Activated CD4-positive, CD25-positive, alpha-beta regulatory T cell treated with anti-CD3 and anti-CD28 coated beads, Interleukin-2, amount 50 U/mL, for 72 hours (primary cell): ENCODE measurements at places on chromosomes 7 and 10.

GRCh38 chr10:75922435-75922834 is 491.0 kb downstream of the LRMDA start:
- DNase-seq: no peak

GRCh38 chr10:110209454-110209925 is 2.1 kb downstream of the MXI1 start:
- no peak for DNase-seq

DNA sequence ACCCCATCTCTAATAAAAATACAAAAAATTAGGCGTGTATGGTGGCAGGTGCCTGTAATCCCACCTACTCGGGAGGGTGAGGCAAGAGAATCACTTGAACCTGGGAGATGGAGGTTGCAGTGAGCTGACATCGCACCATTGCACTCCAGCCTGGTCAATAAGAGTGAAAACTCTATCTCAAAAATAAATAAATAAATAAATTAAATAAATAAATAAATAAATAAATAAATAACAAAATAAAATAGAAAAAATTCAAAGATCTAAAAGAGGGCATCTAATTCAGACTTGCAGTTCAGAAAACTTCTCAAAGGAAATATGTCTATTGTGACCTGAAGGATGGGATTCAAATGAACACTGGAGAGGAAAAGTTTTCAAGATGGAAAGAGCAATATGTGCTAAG is 1085.1 kb downstream of the SORCS3 start:
- no peak for DNase-seq

- DNase-seq: no peak
Observed at GRCh38 chr7:139169816-139170215, 60.3 kb upstream of the ZC3HAV1 start.

GRCh38 chr10:870564-871166 is 60.8 kb downstream of the LARP4B start:
- no peak for DNase-seq

GRCh38 chr7:54864663-54865062 is 105.7 kb upstream of the SEC61G start:
- no peak for DNase-seq

DNA sequence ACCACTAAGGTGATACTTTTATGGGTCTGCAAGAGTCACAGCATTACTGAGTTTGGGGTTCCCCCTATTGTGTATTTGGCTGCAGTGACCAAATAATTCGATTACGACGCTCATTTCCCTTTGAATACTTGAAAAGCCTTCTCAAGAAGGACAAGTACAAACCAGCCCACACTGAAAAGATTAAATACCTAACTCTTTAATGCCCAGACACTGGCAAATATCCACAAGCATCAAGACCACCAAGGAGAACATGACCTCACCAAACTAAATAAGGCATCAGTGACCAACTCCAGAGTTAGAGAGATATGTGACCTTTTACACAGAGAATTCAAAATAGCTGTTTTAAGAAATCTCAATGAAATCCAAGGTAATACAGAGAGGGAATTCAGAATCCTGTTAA is 31.8 kb upstream of the SFTPD start:
- no peak for DNase-seq

- no peak for DNase-seq
Observed at GRCh38 chr7:44894888-44895580, 9.7 kb upstream of the PURB start.

DNA sequence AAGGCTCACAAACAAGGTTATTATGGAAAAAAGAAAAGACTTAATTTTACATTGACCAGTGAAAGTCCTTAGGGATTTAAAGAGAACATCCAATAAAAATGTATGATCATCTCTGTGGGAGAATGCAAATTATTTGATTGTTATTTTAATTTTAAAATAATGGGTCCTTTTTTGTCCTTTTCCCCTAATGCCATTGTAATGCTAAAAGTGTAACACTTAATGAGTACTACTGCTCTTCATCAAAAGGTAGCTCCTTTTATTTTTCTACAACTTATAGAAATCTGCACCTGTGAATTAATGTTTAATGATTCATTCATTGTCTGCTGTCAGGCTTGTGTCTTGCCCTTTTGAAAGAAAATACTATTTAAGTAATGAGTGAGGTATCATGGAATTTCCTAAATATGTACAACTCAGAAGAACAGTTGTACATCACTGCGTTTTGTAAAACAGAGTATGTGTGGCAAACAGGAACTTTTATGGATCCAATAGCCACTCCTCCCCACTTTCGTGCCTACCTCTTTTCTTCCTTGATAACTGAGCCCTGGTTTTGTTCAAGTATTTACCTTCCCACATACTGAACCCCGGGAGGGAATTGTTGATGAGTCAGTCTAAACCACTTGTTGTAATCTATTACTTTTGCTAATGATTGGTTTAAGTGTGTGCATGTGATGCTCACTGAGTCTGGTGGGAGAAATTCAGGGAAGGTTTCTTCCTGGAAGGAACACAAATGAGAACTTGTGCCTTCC is 19.9 kb upstream of the TRUB1 start:
- DNase-seq: no peak

GRCh38 chr10:125788156-125789034 is 12.8 kb upstream of the MMP21 start:
- no peak for DNase-seq

DNA sequence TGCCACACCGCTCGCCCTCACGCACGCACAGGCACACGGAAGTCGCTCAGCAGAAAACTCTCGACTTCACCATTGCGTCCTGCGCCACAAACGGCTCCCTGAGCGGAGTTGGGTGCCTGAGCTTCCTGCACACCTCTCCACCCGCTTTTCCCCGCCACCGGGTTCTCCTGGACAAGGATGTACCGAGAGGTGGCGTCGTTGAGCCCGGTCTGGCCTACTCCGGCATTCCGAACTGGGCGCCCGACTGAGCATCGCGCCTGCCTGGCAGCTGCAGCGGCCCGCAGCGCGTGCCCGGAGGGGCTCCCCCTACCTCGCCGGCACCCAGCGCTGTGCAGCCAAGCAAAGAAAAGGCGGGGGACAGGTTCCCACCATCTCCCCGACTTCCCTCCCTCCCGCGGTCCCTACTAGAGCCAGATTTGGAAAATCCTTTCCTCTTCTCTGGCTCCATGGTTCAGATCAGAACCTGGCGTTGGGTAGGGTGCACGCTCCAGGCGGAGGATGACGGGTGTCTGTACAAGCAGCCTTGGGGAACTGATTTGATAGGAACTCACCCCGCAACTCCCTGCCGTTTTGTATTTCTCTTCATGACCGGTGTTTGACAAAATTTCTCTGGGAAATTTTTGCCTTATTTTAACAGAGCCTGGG is 1.7 kb downstream of the SORCS3 start:
- DNase-seq: no peak

GRCh38 chr7:39979406-39980073 is 29.5 kb downstream of the CDK13 start:
- DNase-seq: no peak

- no peak for DNase-seq
Observed at GRCh38 chr7:135943134-135943879, 33.9 kb downstream of the MTPN start.

DNA sequence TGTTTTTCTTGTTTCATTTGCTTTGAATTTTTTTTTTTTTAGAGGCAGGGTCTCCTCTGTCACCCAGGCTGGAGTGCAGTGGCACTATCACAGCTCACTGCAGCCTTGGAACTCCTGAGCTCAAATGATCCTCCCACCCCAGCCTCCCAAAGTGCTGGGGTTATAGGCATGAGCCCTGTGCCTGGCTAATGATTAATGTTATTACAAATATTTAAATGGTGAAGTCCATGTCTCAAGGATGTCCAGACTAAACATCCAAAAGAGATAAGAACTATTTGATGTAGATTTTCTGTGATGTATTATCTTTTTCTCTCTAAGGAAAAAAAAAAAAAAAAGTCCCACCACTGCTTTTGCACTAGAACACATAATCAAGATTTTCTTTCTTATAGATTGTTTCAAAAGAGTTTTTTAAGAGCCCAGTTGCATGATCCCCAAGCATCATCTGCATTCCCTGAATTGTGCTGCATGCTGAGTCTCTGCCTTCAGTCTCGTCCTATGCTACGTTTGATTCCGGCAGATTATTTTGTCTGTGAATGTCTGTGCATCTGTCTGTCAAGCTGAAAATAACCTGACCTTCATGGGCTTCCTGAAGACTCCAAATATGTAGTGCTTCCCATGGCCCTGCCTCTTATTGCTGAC is 33.4 kb downstream of the MACROH2A2 start:
- DNase-seq: no peak

DNA sequence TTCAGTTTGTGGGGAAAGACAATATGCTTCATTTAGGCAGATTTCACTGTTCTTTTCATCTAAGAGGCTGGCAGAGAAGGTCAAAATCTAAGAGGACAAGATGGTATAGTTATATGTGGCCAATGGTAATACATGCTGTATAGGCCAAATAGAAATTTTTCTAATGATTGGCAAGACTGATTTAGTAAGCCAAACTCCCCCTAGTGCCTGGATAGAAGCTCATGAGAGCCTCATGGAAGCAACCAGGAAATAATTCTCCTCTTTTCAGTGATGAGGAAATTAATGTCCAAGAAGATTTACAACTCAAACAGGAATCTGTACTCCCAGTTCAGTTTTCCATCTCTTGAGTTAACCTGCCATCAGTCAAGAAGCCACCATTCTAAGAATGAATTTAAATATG is 253.6 kb upstream of the PHF14 start:
- DNase-seq: no peak

GRCh38 chr7:80883154-80884025 is 35.5 kb downstream of the SEMA3C start:
- DNase-seq: no peak

- DNase-seq: no peak
Observed at GRCh38 chr7:23022258-23022769, 8.4 kb upstream of the HYCC1 start.

DNA sequence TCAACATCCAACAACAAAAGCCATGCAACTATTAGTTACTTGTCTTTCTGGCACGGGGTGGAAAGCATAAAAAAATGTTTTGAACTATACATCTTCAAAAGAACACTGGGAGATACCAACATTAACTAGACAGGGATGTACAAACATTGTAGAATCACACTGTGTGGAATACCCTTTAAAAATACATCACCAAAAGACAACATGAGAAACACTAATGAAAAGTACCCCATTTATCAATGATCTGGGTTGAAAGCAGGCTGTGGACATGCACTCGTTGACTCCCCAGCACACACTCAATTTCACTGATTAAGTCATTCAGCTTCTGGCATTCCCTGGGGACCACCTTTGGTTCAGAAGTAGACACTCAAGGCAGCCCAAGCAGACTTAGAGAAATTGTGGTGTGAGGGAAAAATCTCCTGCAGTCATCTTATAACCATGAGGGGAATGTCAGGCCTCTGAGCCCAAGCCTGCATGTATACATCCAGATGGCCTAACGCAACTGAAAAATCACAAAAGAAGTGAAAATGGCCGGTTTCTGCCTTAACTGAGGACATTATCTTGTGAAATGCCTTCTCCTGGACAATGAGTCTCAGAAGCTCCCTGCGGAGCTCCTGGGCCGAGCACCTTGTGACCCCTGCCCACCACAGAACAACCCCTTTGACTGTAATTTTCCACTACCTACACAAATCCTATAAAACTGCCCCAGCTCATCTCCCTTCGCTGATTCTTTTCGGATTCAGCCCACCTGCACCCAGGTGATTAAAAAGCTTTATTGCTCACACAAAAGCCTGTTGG is 53.0 kb downstream of the CACUL1 start:
- DNase-seq: no peak

- no peak for DNase-seq
Observed at GRCh38 chr10:31142026-31142425, 110.4 kb upstream of the ZNF438 start.

DNA sequence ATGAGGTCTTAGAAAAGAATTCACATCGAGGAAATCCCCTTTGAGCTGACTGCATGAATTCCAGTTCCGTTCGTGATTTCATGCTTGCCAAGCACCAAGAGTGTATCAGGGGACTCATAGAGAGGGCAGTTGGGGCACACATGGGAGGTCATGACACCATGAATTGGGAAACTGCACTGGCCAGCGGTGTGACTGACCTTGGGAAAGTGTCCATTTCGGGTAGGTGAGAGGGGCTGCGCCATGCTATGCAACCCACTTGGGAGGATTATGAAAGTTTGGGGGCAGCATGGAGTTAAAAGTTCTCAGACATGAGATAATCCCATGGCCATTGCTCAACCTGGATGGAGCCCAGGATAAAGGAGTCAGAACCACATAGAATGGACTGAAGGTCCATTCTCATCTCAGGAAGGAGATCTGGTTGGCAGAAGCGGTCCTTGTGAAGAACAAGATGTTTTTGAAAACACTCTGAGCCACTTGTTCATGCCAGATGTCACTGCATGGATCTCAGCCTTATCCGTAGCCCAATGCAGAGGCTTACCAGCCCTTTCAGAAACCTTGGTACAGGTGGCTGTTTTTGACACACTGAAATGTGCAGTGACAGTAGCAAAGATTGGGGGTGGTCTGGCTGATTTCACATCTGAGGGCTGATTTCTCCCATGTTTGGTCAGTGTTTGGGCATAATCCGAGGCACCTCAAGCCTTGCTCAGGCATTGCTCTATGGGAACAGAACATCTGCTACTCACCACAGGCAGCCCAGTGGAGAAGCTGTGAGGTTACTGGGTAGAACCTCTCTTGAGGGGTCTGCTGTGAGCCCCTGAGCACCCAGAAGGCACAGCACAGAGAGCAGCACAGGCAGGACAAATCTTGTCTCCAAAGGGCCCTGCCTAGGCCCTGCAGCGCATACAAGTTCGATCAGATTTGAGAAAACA is 252.3 kb downstream of the CXCL12 start:
- no peak for DNase-seq

GRCh38 chr10:97376413-97376812 is 24.7 kb downstream of the RRP12 start:
- DNase-seq: no peak

DNA sequence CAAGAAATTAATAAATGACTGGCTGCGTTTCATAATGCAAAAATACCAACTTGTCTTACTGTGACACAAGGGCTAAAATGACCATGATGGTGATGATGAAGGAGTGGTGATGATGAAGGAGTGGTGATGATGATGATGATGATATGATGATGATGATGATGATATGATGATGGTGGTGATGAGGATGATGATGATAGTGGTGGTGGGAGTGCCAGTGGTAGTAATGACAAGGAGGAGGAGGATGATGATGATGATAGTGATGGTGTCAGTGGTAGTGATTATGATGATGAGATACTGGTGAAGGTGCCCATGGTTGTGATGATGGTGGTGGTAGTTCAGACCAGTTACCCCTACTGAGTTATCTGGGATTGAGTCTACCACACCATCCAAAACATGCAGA is 265.9 kb downstream of the FGFR2 start:
- no peak for DNase-seq

GRCh38 chr10:12022580-12023257 is 19.9 kb downstream of the UPF2 start:
- no peak for DNase-seq

DNA sequence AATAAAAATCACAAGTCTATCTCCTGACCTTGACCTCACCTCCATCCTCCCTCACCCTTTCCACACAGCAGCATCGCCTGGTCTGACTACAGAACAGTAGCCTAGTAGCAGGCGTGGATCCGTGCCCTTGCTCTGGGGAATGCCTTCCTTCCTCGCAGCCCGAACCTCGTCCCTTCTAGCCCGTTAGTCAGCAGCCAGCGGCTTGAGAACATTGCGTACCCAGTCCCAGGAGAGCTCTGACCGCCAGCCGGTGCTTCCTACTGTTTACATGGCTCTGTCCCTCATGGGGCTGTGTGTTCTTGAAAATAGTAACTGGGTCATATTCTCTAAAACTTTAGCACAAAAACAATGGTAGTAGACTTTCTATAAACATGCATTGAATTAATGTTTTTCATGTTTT is 682.7 kb upstream of the IGFBP3 start:
- DNase-seq: no peak
